HCT116 (cell line): ENCODE measurements at places on chromosomes 13 and 19. TPM values are rescaled to one million over a fixed set of nuclear protein-coding genes. Genes with fewer than 3 reads are reported as not detected.

Gene DZIP1
- total RNA-seq, result 0.17 TPM

Gene FGF22
- total RNA-seq, result 1.5 TPM

Gene JSRP1
- 0.30 TPM for total RNA-seq

Gene NOTCH3
- total RNA-seq, result 39.4 TPM

Gene OR7C1
- not detected for total RNA-seq

Gene FARSA
- 129 TPM for total RNA-seq

Gene ZNF723
- total RNA-seq, result not detected
